Stimulated activated CD8-positive, alpha-beta memory T cell treated with anti-CD3 and anti-CD28 coated beads, Interleukin-2, amount 100 ng/mL, for 48 hours (primary cell): ENCODE measurements at places on chromosomes 7 and 10.

- DNase-seq = no peak
Measured at GRCh38 chr10:75935240-75935639, 503.8 kb downstream of the LRMDA start.

- no peak for DNase-seq
Measured at GRCh38 chr7:120742372-120742771, 115.6 kb downstream of the TSPAN12 start.

GRCh38 chr10:92342796-92343195 lies 51.8 kb downstream of the MARCHF5 start:
- DNase-seq = no peak

GRCh38 chr10:131858118-131858515 lies 42.7 kb upstream of the PPP2R2D start:
- no peak for DNase-seq

DNA sequence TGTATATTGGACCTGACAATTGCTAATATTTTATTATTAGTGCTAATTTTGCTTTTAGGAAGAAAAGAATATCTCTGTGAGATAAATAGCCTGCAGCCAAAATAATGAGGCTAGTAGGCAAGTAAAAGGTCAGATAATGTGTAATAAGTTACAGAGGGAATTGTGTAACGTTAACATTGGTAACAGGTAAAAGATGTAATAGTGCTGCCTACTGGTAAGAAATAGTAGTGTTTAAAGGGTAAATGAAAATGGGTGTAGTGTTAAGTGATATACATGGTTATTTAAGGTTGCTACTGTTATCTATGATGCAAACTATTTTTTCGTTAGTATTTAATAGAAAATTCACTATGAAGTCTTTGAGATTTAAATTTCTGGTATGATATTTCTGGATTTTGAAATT lies 9.2 kb upstream of the FOXP2 start:
- no peak for DNase-seq

DNA sequence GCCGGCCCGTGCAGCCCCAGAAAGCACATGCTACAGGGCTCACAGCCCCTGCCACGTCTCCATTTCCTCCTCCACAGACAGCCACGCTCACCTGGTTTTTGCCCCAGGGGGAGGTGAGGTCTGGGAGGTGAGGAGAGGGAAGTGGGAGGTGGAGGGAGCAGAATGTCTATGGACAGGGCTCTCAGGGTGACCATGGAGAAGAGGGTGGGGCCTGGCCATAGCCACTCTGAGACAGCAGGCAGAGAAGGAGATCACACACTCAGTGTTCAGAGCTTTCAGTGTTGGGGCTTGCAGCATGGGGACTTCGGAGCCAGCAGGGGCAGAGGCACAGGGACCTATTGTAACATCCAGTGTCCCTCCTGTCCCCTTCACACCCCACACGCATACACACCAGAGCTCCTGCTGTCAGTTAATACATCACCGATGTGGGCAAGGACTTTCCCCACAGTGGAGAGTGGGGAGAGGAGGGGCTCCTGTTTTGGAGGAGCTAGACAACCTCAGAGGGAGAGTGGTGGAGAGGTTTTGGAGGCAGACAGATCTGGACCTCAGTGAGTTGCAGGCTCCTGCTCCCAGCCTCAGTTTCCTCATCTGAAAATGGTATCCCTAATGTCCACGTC lies 14.4 kb downstream of the WDFY4 start:
- no peak for DNase-seq

GRCh38 chr10:126374435-126374834 lies 13.8 kb downstream of the ADAM12 start:
- no peak for DNase-seq

DNA sequence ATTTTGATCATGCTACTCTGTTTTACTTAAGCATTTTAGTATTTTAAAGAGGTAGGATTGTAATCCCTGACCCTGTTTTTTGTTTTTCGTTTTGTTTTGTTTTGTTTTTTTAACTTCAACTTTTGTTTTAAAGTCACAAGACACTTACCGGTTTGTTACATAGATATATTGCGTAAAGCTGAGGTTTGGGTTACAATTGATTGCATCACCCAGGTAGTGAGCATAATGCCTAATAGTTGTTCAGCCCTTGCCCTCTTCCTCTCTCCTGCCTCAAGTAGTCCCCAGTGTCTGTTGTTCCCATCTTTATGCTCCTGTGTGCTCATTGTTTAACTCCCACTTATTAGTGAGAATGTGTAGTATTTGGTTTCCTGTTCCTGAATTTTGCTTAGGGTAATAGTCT lies 93.1 kb upstream of the TEX47 start:
- no peak for DNase-seq

DNA sequence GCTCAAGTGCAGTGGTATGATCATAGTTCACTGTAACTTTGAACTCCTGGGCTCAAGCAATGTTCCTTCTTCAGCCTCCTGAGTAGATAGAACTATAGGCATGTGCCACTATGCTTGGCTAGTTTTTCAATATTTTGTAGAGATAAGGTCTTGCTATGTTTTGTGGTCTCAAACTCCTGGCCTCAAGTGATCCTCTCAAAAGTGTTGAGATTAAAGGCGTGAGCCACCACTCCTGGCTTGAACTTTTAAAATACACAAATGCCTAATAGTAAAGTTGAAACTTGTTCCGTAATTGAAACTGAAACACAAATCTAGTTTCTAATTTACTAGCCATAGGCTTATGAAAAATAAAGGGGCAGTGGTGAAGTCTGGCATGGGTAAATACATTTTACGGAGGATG lies 65.7 kb downstream of the AP3M1 start:
- DNase-seq = no peak

- no peak for DNase-seq
Measured at GRCh38 chr7:10779465-10780399, 193.9 kb upstream of the PHF14 start.

DNA sequence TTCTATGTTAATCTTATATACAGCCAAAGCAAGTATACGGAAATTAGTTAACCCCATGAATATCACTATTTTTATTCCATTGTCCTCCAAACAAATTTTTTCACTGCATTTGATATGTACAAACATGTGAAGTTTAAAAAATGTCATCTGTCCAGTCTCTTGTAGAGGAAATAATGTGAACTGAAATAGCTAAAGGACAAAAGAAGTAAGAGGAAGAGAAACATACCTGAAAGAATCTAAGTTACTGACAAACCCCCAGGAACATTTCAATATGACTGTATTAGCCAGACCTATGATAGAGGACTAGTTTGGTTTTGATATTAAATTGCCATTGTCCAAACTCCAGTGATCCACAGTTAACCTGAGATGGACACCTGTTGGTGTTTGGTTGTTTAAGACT lies 80.6 kb downstream of the NRCAM start:
- DNase-seq = no peak

DNA sequence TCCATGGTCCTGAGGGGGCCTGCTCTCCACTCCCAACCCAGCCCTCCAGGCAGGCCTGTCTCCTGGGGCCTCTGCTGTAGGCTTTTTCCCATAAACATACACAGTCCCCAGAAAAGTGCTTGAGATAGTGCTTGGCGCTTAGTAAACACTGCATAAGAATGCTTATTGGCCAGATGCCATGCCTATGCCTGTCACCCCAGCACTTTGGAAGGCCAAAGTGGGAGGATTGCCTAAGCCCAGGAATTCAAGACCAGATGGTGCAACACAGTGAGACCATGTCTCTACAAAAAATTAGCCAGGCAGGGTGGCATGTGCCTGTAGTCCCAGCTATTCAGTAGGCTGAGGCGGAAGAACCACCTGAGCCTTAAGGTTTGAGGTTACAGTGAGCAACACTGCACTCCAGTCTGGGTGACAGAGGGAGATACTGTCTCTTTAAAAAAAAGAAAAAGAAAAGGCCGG lies 24.6 kb upstream of the ASL start:
- DNase-seq = no peak

- no peak for DNase-seq
Measured at GRCh38 chr10:92268748-92269147, 22.1 kb downstream of the CPEB3 start.

DNA sequence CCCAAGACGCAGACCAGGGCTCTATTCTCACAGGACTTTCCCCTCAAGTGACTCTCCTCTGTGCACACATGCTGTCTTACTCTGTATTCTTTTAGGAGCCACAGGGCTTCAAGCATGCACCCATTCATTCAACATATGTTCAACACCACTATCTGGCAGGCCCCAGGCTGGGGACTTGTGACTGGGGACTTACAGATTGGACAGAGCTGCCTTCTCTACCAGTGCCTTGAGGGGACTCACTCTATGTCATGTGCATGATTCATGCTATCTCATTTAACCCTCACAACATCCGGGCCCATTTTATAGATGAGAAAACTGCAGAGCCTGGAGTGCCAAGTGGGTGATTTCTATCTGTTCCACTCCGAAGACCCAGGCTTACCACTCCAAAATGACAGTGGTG lies 34.3 kb downstream of the MYL10 start:
- DNase-seq = no peak

GRCh38 chr10:46558392-46559185 lies 2.1 kb upstream of the GPRIN2 start:
- DNase-seq = no peak

DNA sequence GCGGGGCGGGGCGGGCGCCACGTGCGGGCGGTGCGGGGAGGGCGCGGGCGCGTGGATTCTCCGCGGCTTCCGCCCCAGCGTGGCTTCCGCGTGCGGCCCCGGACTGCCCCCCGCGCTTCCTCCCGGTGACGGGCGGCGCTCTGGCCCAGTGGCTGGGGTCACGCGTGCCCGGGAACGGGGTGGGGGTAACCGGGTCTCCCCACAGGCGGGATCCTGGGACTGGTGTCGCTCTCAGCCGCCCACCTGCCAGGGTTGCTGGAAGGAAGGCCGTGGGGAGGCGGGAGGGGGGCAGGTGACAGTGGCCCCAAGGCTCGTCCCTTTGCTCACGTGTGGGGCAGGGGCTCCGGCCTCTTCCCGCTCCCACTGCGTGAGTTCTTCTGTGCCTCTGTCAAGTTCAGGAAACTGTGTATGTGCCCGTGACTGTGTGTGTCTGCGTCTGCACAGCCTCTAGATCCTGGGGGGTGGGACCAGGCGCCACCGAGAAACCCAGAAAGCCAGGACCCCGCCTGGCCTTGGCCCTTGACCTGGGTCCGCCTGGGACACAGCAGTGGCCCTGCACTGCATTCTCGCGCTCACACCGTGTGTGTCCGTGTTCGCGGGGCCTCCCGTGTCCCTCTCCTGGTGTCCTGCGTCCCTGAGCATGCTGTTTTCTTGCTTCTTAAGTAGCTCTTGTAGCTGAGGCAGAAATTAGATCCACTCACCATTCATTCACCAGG lies 919 bp downstream of the MAFK start:
- DNase-seq = no peak

- DNase-seq = no peak
Measured at GRCh38 chr7:14368285-14368684, 378.8 kb upstream of the ETV1 start.

DNA sequence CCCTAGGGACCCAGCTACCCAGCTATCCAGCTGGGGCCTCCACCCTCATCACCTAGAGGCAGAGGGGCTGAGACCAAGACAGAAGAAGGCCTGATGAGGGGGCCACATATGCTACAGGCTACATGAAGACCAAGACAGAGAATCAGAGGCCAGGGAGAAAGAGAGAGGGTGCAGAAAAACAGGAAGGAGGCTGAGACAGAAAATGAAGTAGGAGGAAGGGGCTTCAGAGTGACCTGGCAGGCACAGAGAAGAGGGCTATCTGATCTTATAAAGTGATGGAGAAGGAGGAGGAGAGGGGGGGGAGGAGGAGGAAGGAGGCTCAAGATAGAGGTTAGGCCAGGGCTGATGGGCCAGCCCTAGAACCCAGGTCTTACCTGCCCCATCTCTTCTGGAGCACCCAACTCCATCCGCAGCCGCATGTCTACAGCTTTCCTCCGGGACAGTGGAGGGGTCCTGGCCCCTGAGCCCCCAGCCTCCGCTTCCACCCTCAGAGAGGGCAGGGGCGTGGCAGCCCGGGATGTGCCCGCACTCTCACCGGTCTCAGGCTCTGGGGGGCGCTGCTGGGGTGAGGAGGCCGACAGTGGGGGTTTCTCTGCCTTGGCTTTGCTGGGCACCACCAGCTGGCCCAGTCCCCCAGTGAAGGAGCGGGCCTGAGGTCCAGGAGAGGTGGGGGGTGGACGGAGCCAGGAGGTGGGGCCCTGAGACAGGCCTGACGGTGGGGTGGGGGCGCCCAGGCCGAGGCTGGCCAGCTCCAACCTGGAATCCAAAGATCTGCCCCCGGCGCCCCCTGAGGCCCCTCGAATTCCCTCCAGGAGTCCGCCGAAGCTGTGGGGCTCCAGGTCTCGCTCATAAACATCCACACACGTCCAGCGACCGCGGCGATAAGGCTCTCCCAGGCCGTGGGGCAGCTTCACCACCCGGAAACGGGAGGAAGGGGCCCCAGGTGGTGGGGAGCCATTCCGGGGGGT lies 1.8 kb downstream of the TSC22D4 start:
- peak; percentile 35 for DNase-seq

GRCh38 chr10:116311016-116311415 lies 13.2 kb upstream of the CCDC172 start:
- no peak for DNase-seq

DNA sequence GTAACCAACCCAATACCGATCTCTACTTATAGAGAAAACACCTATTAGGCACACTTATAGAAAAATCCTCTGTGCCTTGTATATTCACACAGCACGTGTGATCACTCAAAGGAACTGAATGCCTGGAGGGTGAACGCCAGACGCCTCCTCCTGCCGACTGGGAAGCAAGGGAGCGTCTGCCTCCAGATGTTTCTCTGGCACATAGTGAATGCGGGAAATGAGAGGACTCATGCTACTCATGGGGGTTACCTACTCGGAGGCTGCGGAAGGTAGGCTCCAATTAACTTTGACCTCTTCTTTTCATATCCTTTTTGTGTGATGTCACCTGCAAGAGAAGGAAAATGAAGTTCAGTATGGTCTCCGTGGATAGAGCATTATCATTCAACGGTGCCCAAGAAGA lies 203.3 kb downstream of the DIP2C start:
- no peak for DNase-seq

DNA sequence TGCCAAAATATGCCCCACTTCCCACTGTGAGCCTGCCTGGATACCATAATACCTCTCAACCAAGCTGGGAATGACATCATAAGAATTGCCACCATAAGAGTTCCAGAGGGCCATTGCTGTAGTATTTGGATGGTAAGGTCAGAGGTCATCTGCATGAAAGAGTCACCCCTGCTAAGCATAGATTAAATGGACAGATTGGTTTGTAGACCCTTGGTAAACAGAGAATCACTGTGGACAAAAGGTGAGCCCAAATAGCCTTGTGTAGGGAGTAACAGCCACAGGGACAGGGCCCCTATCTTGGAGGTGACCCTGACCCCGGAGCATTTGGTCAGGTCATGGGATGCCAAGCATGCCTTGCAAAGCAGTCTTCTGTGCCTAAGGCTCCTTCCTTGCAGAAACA lies 129.7 kb downstream of the GPAM start:
- no peak for DNase-seq

GRCh38 chr7:151311294-151311864 lies 30.2 kb upstream of the NUB1 start:
- DNase-seq = no peak

GRCh38 chr10:110711382-110711781 lies 67.2 kb downstream of the RBM20 start:
- DNase-seq = no peak
